ENCODE measurements at places on chromosomes 12 and 14.

DNA sequence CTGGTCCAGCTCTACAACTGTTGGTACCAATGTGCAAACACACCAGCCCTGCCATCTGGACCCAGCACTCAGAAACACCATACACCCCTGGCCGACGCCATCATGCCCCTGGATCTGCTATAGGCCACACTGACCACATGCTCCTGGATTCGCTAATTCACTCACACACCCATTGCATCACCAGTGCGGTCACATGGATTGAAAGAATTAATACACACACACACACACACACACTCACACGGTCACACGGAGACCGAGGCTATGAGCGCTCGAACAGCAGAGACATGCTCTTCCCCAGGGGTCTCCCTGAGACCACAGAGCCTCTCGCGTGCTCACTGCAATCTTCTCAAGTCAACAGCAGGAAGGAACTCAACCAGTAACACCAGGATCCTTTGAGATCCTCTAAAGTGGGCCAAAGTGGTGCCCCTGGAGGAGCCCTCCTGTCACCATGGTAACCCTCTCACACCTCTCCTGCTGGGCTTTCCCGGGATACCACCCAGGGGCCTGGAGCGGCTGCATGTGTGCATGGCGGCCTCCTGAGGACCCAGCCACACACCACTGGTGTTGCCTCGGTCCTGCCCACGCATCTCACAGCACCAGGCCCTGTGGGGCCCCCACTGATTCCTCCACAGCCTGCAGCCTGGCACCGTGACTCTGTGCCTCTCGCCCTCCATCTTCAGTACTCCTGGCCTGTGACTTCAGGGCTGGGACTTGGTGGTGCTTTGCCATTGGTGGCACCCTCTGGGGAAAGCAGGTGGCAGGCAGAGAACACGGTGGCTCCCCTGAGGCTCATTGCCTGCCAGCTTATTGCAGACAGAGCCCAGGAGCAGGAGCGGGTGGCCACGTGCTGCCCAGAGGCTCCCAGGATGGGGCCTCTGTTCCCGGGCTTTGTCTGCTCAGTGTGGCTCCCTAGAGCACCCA is 15.1 kb downstream of the LRTM2 start:
- no peak for DNase-seq

DNA sequence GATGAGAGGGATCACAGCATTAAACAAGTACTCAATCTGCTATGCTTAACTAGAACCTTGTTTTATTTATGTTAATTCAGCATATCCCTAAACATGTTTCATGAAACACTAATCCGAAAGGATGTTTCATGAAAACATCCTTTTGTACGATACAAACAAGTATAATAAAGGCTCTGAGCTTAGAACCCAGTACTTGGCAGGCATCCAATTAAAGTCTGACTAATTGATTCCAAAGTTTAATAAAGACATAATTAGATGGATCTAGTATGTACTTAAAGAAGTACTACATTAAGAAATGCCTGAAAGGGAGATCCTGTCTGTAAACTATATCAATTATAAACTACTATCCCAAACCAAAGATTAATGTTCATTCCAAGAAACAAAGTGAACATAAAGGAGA is 51.8 kb downstream of the SCAF11 start:
- DNase-seq = no peak

DNA sequence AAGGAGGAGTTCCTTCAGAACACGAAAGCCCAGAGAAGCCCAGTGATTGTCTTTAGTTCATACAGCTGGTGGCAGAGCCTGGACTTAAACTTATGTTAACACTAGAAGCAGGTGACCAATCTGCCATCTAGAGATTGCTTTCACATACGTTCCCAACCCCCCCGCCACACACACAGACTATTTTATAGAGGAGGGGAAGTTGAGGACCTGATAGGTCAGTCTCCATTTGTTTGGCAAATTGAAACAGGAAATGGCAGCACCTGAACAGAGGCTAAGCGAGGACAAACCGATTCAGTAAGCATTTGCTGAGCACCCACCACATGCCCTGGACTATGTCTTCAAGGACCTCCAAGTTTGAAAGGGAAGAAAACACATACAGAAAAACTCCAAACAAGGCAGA is 4.8 kb upstream of the PLEKHD1 start:
- no peak for DNase-seq

DNA sequence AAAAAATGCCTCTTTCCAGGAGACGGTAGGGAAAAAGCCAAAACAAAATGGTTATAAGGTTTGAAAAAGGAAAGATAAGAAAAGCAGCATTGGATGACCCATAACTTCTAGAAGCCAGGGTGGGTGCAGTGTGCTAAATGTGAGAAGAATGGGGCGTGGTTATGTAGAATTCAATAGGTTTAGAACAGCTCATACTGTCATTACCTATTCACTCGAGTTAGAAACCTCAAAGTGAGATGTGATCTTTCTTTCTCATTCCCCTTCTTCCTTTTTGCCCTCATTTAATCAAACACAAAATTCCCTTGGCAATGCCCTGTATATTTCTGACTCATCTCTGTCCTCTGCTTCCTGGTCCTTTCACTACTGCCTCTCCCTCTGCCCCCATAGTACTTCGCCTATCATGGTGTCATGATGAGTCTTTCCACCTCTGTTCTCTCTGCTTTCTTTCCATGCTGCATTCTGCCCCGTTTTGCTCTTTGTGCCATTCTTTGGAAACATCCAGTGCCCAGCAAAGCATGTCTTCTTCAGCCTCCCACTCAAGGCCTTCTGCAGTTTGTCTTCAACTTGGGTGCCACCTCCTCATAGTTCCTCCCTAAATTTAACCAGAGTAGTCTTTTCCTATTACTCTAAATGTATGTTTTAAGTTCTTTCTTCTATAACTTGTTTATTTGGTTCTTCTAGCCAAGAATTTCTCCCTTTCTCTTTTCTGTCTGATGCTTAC is 496.3 kb downstream of the NRXN3 start:
- DNase-seq = no peak

DNA sequence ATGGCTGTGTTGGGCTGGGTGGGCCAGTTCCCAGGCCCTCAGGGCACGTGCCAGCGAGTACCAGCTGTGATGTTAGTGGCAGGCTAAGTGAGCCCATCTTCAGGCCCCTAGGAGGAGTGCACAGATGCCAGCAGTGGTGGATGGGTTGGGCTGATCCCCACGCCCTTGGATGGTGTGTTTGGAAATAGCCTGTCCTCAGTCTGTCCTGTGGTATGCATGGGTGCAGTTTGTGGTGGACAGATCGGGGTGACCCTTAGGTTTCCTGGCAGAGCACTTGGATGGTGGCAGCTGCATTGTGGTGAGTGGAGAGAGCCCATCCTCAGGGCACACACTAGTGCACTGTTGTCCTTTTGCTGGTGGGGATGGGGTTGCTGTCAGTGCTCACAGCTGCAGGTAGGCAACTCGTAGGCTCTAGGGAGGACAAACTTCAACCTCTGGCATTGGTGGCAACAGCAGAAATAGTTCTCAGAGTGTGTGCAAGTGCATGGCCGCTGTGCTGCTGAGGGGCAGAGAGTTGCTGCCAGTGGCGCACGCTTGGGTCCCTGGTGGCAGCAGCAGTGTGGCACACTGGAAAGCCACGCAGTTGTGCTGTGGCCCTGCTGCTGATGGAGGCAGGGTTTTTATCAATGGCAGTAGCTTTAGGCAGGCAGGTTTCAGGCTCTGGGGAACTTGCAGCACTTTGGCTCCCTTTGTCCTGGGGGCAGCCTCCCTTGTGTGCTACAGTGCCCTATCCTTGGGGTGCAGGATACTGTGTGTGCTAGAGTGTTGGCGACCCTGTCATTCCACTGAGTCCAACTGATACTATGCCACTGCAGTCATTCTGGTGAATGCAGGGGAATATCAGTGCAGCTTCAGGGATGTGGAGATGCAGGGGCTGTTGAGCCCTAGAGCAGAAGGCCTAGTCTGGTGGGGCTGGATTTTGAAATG is 65.5 kb downstream of the FBXO33 start:
- DNase-seq = no peak

DNA sequence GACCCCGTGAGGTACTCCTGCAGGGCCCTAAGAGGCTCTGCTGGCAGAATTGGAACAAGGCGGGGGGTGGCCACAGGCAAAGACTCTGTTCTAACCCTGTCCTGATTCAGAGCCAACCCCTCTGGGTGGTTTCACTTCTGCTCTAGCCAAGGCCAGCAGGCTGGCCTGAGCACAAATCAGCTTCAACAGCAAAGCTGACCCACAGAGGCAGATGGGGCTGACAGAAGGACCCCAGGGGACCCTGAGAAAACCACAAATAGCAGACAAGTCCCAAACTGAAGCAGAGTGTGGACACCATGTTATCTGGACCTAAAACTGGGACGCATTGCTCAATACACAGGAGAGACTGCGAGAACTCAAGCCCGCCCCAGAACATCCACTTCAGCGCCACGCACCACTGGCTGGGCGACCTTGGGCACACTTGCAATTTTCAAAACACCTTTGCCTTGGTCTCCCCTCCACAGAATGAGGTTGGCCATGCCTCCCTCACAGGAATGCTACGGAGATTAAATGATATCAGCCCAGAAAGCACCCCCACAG is 76.4 kb upstream of the DICER1 start:
- peak; percentile 53 for DNase-seq

DNA sequence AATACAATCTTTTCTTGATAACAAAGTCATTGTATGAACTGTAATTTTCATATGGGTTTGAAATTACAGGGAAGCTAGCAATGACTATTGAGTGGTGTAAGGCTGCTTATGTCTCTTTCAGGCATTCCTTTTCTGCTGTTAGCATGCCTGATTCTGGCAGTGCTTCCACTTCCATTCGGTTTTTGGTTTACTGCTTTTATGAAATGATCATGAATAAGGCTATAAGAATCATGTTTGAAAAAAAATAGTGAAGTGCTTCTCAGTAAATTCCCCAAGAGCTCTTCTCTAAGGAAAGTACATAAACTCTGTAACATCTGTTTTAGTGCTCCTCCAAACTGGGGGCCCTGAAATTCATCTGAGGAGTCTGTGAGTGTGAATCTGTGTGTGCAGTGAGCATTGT is 434.0 kb upstream of the RGS6 start:
- no peak for DNase-seq

- DNase-seq = peak; percentile 37
Observed at GRCh38 chr14:78022059-78022458, 148.1 kb upstream of the NRXN3 start.

DNA sequence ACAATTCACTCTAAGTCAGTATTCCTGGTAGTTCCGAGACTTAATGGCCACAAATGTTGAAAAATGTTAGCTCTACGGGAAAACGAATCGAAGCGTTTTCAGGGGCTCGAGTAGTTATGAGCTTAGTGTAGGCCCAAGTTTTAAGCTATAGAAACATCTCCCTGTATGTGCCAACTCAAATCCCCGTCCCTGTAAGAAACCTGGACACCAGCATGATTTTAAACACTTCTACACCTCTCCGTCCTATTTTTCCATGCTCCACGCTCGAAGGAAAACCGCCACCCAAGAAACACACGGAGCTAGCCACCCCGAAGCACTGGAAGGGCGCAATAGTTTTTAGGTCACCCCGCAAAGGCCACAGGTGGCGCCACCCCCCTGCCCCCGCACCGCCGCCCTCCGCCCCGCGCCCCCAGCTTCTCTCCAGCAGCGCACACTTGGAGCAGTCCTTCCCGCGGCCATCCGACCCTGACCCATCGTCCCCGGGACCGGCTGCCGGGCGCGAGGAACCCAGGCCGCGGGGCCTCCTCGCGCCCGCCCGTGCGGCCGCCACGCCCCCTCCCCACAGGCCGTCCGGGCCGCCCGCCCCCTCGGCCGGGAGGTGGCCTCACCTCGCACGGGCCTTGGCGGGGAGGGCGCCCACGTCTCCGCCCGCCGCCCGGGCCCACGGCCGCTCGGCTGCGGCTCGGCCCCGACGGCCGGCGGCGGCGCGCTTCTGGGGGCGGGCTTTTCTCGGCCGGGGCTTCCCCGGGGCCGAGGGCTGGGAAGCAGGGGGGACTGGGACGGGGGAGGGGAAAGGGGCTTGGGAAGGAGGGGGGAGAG is 522 bp downstream of the R3HDM2 start:
- DNase-seq = peak; percentile 64

GRCh38 chr12:6189028-6189427 is 11.2 kb upstream of the CD9 start:
- DNase-seq = no peak

DNA sequence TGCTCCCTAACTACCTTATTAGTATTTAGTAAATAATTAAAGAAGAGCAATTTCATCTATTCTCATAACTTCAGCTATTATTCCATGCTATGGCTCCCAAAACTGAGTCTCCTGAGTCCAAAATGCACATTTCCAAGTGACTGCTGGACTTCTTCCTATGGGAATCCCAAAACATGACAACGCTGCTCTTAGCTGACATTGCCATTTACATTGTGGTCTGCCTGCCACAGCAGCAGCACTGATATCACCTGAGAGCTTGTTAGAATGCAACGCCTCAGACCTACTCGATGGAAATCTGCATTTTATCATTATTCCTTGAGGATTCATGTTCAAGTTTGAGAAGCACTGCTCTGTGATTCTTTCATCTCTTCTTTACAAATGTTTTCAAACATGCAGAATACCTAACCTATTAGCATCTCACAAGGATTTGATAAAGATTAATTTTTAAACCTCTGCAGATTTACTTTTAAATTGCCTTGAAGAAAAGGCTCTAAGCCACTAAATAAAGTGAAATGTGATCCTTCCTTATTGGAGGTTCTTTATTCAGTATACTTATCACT is 77.7 kb downstream of the SEC23A start:
- DNase-seq = no peak

GRCh38 chr12:115023279-115024265 is 339.6 kb upstream of the TBX3 start:
- DNase-seq = no peak

GRCh38 chr12:132259364-132259871 is 70.0 kb downstream of the GALNT9 start:
- no peak for DNase-seq

DNA sequence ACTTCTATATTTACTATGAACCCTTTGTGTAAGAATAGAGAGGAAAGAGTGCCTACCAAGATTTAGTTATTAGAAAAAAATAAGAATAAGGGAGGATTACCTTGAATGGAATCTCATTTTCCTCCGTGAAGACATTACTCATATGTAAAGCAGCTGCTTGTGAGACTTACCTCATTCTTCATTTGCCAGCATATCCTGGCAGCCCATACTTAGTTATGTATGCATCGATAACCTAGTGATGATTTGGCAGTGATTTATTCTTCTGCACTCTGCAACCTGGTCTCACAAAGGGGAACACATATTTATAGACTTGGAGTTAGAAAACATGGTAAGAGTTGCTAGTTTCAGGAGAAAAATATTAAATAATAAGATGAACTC is 56.8 kb downstream of the LRFN5 start:
- no peak for DNase-seq

DNA sequence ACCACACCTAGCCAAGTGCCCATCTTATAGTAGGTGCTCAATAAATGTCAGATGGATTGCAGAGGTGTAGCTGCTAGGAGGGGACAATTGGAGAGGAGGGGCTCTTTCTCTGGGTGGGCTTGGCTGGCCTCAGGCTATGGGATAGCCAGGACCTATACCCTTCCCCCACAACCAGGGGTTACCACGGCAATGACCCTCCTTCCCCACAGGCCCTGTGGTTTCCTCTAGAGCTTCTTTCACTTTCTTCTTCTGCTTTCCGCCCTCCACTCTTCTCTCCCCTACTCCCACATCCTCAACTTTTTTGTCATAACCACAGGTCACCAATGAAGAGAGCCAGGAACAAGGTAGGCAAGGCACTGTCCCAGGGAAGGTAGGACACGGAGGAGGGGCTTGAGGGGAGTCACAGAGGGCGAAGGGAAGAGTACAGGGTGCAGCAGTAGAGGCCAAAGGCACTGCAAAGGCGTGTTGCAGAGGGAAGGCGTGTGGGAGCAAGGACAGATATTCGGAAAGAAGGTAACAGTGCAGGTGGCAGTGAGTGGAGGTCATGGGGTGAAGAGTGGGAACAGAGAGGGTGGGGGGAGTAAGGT is 1.9 kb upstream of the ITGB7 start:
- DNase-seq = peak; percentile 47
